Placental pericyte (primary cell): ENCODE measurements at places on chromosomes 2 and 18. TPM values are rescaled to one million over a fixed set of nuclear protein-coding genes. Genes with fewer than 3 reads are reported as not detected.

CPS1 gene
- 4.2 and 23.6 TPM in 2 replicates for total RNA-seq

RBKS gene
- total RNA-seq: 0.57 and 1.1 TPM in 2 replicates

SLC23A3 gene
- total RNA-seq: 0.57 and 1.1 TPM in 2 replicates

DPYSL5 gene
- not detected in 2 replicates for total RNA-seq

CRYGC gene
- not detected in 2 replicates for total RNA-seq

ZNF2 gene
- total RNA-seq: 5.7 and 6.1 TPM in 2 replicates

MCM6 gene
- total RNA-seq: 2.6 and 16.9 TPM in 2 replicates

KIF5C gene
- total RNA-seq: under 0.01 and 0.14 TPM in 2 replicates

TTR gene
- total RNA-seq: not detected in 2 replicates

DSG2 gene
- total RNA-seq: 12.5 and 32.4 TPM in 2 replicates

BOLL gene
- not detected in 2 replicates for total RNA-seq

ZNF396 gene
- 0.57 and 1.8 TPM in 2 replicates for total RNA-seq

HES6 gene
- total RNA-seq: 3.9 and 9.6 TPM in 2 replicates

SERPINB3 gene
- total RNA-seq: not detected in 2 replicates

VSNL1 gene
- total RNA-seq: 0.22 and 1.9 TPM in 2 replicates

HTR2B gene
- total RNA-seq: 11.7 and 68.9 TPM in 2 replicates

ELOA2 gene
- not detected in 2 replicates for total RNA-seq

PIEZO2 gene
- 21.2 and 23.2 TPM in 2 replicates for total RNA-seq
